ENCODE measurements at places on chromosomes 2 and 18. TPM values are rescaled to one million over a fixed set of nuclear protein-coding genes. Genes with fewer than 3 reads are reported as not detected.

- no peak for DNase-seq
These were observed 145.7 kb downstream of the PTGR3 start for GRCh38 chr18:75063196-75063595.

DNA sequence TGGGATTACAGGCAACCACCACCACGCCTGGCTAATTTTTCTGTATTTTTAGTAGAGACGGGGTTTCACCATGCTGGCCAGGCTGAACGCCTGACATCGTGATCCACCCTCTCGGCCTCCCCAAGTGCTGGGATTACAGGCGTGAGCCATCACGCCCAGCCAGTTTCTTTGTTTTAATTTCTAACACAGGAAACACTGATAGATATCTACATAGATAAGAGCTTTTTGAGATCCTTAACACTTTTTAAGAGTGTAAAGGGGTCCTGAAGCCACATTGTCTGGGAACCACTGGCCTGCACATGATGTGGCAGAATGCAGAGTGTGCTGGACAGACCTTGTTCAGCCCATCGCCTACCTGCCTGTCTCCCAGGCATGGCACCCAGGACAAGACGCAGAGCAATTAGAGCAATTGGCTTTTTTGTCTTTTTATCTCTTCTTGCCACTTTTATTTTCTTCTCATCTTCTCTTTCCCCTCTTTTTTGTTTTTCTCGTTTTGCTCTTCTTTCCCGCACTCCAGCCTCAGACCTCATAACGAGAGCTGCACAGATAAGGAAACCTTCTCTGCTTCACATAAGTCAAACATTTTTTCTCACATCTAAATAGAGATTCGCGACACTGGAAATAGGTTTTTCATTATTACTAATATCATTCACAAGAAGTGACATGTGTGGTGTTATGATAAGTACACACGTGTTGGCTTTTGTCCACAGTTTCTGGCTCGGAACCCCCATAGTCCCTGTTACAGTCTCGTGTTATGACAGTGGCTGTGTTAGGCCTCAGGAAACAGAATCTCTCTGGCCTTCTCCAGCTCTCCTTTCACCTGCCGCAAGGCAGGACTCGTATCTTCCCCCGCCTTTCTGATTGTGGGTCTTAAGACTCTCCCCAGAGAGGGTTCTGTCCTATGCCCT lies 25.2 kb upstream of the GPR55 start:
- DNase-seq: no peak

KDM3A gene
- polyA plus RNA-seq: 98.5 TPM

TFPI gene
- 181 TPM for polyA plus RNA-seq

- DNase-seq: no peak
These were observed 77.0 kb downstream of the KYNU start for GRCh38 chr2:142954493-142954892.

LBX2 gene
- 0.25 TPM for polyA plus RNA-seq

DNA sequence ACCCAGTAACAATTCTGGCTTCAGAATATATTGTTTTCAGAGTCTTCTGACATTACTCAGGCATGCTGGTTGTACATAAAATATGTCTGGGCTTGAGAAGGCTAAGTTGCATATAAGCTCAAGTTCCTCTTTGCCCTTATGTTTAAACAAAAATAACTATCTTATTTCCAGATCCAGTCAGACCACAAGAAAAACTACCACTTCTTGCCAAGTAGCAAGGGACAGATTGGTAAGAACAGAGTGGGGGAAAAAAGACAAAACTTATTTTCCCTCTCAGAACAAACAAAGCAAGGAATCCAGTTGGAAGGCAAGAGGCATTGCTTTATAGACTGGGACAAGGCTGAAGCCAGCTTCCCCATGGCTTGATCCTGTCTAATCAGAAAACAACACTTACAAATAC lies 1036.7 kb upstream of the CELF4 start:
- no peak for DNase-seq

DNA sequence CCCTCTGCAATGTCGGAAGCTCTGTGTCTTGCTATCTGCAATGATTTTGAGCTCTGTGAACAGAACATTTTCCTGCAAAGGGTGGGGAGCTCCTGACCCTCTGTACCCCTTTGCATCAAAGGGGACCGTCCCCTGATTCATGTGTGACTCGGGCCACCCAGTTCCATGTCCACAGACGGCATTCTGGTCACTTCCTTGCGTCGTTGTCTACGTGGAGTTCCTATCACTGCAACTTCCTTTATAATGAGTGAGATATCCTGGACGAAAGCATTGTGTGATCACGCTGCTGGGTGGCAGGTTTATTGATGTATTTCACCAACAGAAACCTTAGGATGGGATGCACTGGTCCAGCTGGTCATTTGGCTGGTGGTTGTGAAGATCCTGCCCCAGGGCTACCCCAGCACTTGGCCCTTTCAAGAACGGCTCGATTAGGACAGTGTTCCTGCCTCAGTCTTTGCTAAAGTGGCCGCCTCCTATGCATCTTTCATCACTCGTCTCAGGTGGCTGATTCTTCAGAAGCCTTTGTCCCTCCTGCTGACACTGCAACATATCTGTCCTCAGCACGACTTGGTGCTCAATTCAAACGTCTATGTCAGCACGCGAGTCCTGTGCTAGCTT lies 202.7 kb downstream of the ACKR3 start:
- no peak for DNase-seq

RGPD4 gene
- polyA plus RNA-seq: 0.03 TPM

DNA sequence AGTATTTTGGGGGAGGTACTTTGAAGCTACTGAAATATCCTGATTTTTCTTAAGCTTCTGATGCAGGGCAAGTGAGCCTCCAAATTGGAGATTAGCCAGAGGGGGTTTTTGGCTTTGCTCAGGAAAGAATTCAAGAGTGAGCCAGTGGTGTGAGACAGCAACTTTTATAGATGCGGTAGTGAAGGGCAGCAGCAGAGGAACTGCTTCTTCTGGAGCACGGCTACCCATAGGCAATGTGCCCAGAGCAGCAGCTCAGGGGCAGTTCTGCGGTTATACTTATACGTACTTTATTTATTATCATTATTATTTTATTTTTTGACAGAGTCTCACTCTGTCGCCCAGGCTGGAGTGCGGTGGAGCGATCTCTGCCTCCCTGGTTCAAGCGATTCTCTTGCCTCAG lies 19.8 kb upstream of the NT5DC4 start:
- DNase-seq: peak; percentile 54

KCNG2 gene
- 0.27 TPM for polyA plus RNA-seq

GRCh38 chr2:106886916-106887758 lies 1.2 kb upstream of the ST6GAL2 start:
- DNase-seq: peak; percentile 61

DNA sequence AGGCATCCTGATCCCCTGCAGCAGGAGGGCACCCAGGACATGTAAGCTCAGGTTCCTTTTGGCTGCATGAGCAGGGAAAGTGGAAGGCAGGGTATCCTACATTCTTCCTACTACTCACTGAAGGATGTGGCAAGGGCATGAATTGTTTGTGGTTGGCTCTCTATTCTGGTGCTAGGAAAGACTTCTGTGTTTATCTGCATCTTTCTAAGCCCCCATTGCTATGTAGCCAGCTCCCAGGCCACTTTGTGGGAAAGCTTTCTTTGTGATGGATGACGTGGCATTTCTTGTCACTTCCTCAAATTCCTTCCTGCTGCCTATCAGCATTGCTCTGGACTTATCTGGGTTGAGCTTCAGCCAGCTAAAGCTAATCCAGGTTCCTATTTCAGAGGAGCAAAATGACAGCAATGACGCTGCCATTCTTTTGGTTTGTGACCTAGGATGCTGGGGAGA lies 46.2 kb downstream of the MEIS1 start:
- no peak for DNase-seq

ANO7 gene
- polyA plus RNA-seq: 2.5 TPM

B3GNT7 gene
- 3.4 TPM for polyA plus RNA-seq

DNA sequence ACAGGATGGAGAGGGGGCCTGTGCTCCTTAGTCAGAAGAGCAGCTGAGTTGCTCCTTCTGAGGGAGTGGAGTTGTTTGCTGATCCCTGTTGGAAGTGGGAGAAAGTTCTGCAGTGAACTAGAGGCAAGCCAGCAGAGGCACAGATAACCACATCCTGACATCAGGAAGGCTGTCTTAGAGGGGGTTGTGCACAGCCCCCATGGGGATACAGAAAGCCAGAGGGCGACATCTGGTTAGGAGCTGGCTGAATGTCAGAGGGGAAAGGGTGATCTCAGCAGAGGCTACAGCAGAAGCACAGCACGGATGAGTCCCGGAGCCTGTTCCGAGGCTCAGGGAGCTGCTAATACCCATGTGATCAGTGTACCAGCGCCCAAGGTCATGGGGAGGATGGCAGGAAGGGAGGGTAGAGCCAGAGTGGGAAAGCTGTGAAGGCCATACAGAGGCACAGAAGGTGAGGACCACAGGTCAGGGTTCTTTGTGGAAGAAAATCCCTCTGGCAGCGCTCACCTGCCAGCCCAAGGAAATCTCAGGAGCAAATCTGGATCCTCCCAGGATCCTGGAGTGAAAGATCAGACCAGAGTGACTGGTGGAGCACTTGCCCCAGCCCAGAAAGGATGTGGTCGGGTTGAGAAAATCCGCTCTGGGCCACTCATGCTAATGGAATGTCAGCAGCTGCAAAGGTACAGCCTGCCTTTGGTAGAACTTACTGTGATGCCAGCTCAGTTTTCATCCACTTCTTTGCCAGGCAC lies 111.8 kb downstream of the STPG4 start:
- no peak for DNase-seq

SCN1A gene
- 1.9 TPM for polyA plus RNA-seq

DNA sequence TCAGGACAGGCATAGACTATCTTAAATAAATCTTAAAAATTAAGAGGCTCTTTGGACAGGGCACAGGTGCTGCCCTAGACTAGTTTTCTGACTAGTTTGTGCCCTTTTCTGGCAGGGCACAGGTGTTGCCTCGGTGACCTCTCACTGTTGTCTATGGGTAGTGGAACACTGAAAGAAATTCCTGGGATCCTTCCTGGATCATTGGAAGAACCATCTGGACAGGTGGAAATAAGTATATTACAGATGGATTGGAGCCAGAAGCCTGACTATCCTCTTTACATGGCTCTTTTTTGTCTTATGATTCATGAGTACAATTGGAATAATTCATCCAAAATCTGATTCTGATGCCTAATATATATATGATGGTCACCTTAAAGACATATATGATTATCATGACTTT lies 286.6 kb downstream of the RIT2 start:
- DNase-seq: no peak

DSEL gene
- polyA plus RNA-seq: 4.5 TPM

DNA sequence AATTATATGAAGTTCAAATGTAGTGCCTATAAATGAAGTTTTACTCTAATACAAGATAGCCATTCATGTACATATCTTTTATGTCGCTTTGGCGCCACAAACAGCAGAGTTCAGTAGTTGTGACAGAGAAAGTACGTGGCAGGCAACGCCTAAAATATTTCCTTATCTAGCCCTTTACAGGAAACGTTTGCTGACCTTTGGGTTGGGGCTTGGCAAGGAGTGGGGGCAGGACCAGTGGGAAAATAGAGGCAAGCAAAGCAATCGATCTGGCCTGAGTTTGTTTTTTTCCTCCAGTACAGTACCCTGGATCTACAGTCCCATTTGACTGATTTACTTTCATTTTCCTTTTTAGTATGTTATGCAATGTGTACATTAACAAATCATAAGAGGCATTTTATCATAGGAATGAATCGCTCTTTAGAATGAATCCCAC lies 13.1 kb downstream of the CCDC68 start:
- peak; percentile 75 for DNase-seq

CFAP221 gene
- polyA plus RNA-seq: 18.1 TPM

DNA sequence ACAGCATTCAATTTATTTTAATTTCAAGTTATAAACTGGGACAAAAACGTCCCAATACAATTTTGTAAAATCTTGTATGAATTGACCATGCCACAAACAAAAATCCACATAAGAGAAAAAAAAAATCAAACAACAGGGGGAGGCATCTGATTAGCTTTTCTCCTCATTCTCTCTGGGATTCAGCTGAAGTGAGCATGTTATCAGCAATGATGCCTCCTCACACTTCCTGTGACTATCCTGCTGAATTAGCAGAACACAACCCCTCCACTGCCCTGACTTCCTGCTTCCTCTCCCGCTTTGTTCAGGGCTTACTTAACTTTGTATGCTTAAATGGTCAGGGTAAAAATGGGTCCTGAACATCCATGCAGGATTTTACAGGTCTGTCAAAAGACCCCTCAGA lies 132.2 kb upstream of the ITGB6 start:
- peak; percentile 39 for DNase-seq

- peak; percentile 14 for DNase-seq
These were observed 15.0 kb upstream of the ELOA2 start for GRCh38 chr18:47050468-47050867.

FBXO36 gene
- polyA plus RNA-seq: 4.9 TPM

- DNase-seq: no peak
These were observed 196.7 kb downstream of the SH3BP4 start for GRCh38 chr2:235148201-235149170.

KCNE4 gene
- polyA plus RNA-seq: 4.8 TPM

GRCh38 chr2:34050413-34050812 lies 451.3 kb upstream of the FAM98A start:
- no peak for DNase-seq

MEX3C gene
- 51.9 TPM for polyA plus RNA-seq

PSMA8 gene
- polyA plus RNA-seq: not detected

DNA sequence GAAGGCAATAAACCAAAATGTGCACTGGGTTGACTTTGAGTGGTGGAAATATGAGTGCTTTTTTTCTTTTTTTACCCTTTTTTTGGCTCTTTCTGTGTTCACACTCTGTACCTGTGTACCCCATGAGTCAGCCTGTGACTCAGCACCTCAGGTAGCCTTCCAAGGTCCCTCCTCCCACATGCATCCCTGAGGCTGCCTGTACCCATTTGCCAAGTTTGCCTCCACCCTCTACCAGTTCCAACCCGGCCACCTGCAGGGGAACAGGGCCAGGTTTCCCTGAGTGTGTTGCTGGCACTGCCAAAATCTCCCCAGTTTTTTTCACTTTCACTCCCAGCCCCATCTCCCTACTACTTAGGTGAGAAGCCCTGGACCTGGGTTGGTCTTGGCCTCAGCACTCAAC lies 14.0 kb downstream of the CXCR1 start:
- DNase-seq: no peak

ECEL1 gene
- 0.25 TPM for polyA plus RNA-seq

SKOR2 gene
- polyA plus RNA-seq: not detected

GRCh38 chr2:121505005-121505404 lies 25.7 kb upstream of the RNU4ATAC start:
- DNase-seq: no peak

CDCA7 gene
- polyA plus RNA-seq: 92.3 TPM

- no peak for DNase-seq
These were observed 149.7 kb upstream of the ZNF236 start for GRCh38 chr18:76672627-76673026.

DNA sequence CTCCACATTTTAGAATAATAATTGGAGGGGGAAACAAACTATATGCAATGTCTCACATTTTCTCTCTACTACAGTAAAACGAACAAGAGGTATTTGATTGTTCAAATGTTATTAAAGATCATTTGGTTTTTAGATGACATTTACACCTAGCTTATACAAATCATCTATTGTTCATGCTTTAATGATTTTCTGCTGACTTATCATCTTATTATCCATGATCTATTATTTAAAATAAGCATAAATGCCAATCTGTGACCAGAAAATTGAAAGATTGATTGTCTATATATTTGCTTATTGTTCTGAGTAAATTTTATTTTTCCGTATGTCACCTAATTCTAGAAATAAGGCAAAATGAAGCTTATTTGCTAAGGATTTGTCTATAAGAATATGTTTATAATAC lies 537.2 kb downstream of the KCNJ3 start:
- DNase-seq: no peak

Data from right lung (tissue), 10 donors.